ENCODE measurements at places on chromosomes 6 and 20.
A peak's percentile ranks its signal among the peaks of the same experiment; 100 is the strongest.

GRCh38 chr6:3347247-3347646 is 88.5 kb downstream of the PSMG4 start:
- no peak for DNase-seq

- DNase-seq, result peak; percentile 82
Observed at GRCh38 chr6:52286798-52287432, 2.4 kb upstream of the MCM3 start.

- DNase-seq, result no peak
Observed at GRCh38 chr20:62307226-62308101, 4.7 kb downstream of the ADRM1 start.

- no peak for DNase-seq
Observed at GRCh38 chr6:87832025-87832825, 130.2 kb upstream of the AKIRIN2 start.

Data from inflammatory macrophage (primary cell).